ENCODE measurements at places on chromosomes 4 and X.

DNA sequence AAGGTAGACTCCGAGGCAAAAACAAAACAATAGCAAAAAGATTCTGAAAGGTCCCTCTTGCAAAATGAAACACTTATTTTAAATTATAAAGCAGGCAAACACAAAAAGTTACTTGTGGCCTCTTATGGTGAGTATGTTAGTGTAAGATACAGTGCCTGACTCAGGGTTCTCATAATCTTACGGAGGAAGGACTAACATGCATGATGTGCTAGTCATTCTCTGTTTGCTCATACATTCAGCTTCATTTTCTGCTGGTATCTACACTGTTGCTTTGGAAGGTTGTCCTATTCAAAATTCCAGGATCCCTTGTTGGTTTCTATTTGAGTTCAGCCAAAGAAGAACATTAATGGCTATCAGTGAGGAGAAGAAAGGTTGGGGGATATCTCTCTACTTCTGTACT is 249.1 kb upstream of the FAM47A start:
- no peaks in the 10 kb centered on the region for H3K27me3 ChIP-seq
- no peaks in the 10 kb centered on the region for H3K36me3 ChIP-seq
- H3K4me3 ChIP-seq = no peak overlapping the region

- H3K36me3 ChIP-seq = peaks cover 11% of the 10 kb centered on the region
- H3K27ac ChIP-seq = no peak overlapping the region
- H3K27me3 ChIP-seq = no peaks in the 10 kb centered on the region
- no peak overlapping the region for H3K4me3 ChIP-seq
Measured at GRCh38 chr4:176342384-176342783, 22.6 kb downstream of the SPCS3 start.

DNA sequence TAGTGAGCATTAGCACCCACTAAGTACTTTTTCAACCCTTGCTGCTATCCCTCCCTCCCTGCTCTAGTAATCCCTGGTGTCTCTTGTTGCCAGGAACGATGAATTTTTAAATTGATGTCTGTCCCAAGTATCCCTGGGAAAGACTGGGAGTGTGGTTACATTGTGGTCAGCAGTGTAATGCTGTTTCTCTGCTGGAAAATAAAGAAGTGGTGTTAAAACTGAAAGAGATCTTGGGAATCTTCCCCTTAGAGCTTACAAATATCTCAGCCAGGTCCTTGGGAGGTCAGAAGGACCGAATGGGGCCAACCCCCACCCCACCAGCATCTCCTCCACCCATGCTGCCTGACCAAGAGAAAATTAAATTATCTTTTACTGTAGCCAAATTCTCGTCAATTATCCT is 174.5 kb upstream of the MXRA5 start:
- no peaks in the 10 kb centered on the region for H3K36me3 ChIP-seq
- no peak overlapping the region for H3K27ac ChIP-seq
- H3K4me3 ChIP-seq = no peak overlapping the region
- H3K27me3 ChIP-seq = peaks cover 3% of the 10 kb centered on the region

GRCh38 chr4:65007841-65008439 is 598.7 kb upstream of the TECRL start:
- H3K4me3 ChIP-seq = no peak overlapping the region
- H3K27me3 ChIP-seq = no peaks in the 10 kb centered on the region
- peak overlapping the region; percentile 34 for H3K27ac ChIP-seq
- peaks cover 2% of the 10 kb centered on the region for H3K4me1 ChIP-seq
- DNase-seq = no peak
- H3K36me3 ChIP-seq = no peaks in the 10 kb centered on the region

DNA sequence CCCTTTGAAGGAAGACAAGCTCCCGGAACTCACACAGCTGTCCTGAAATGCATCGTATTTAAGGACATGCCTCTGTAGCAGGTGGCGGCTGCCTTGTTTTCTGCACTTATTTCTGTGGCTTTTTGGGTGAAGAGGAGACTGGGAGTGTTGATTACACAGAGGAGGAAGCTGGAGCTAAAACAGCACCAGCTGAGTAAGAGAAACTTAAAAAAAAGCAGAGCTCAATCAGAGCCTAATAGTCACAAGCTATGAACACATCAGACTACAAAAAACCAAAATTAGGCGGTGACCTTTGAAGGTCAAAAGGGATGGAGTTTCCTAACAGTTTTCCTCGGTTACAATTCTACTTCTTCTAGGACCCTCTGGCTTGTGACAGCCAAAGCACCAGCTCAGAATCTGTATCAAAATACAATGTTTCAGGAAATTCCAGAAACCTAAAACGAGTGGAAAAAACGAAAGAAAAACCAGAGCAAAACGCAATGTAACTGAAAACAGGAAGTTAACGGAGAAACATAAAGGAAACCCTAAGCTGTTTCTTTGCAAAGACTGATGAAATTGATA is 13.5 kb downstream of the PRKX start:
- H3K4me3 ChIP-seq = no peak overlapping the region
- DNase-seq = no peak
- H3K4me1 ChIP-seq = peaks cover 3% of the 10 kb centered on the region
